ENCODE measurements at places on chromosomes 2 and 18. TPM values are rescaled to one million over a fixed set of nuclear protein-coding genes. Genes with fewer than 3 reads are reported as not detected.

DNA sequence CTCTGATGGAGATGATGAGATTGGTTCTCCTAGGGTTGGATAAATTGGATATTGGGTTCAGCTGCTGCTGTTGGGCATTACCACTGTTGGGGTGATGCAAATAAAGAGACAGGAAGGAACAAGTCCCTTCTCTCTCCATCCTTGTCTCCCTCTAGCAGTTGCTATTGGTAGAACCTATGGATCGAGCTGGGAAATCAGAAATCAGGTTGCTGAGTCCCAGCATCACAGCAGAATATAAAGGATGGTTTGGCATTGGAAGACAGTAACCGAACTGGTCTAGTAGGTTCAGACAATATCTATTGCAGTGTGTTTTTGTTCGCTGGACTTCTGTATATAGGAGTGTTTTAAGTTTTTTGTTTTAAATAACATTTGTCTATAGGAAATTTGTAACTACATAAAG lies 8.1 kb downstream of the WDR43 start:
- DNase-seq, result no peak

- DNase-seq, result no peak
These were observed 335.7 kb upstream of the POU3F3 start for GRCh38 chr2:104518256-104518655.

The MYL12B gene
- polyA plus RNA-seq, result 538 TPM

The DNAH6 gene
- polyA plus RNA-seq, result 3.6 TPM

DNA sequence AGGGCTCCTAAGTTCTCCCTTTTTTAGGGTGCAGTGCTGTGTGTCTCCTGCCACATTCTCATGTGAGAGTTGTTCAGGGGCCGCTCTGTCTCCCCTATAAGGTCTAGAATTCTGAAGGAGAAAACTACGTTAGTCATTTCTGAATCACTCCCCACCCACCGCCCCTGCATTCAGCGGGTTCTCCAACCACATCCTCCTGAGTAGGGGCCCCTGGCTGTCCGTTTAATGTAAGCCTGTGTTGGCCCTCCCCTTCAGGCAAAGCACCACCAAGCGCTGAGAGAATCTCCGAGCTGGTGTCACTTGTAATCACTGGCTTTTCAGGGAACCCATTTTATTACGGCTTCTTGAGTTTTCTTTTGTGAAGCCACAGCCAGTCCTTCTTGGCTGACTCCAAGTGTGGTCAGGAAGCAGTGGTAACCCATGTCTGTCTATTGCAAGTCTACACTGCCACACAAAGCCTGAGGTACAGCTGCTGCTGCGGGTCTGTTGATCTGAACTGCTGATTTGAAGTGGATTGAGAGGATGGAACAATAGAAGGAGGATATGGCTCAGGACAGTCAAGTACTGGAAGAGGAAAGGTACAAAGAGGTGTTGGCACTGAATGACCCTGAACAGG lies 16.9 kb downstream of the LCT start:
- no peak for DNase-seq

DNA sequence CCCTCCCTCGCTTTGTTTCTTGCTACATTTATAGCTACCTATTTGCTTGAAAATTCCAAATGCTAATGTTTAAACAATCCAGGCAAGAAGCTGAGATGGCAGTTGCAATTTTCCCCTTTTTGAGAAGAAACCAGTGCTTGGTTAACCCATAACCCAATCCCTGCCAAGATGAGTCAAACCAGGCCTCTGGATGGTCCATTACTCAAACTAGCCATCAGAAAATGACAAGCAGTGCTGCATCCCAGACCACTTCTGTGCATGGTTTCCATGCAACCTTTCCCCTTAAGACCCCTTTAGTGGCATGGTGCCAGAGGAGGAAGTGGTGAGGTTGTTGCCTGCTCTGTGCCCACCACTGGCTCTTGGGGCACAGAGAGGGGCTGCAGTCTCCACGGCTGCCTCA lies 131.2 kb upstream of the RMP24 start:
- DNase-seq, result no peak

DNA sequence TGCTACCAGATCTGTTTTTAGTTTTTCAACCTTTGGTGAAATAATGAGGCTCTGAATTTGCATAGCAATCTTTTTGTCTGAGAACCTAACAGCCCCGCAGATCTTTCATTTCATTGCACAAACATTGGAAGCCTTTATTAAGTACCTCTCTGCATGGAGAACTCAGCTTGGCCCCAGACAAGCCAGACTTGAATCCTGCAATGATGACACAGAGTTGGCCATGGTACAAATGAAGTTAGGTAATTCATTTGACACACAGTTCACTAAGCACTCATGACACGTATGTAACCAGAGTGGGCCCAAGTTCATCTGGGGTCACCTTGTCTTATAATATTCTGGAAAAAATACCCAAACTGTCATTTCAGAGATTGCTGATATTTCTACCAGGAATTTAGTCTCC lies 439.1 kb upstream of the ID2 start:
- DNase-seq, result no peak

DNA sequence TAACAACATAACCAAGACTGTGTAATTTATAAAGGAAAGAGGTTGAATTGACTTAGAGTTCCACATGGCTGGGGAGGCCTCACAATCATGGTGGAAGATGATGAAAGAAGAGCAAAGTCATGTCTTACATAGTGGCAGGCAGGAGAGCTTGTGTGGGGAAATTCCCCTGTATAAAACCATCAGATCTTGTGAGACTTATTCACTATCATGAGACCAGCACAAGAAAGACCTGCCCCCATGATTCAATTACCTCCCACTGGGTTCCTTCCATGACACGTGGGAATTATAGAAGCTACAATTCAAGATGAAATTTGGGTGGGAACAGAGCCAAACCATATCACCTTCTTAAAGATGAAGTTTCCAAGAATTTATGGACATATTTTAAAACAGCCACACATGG lies 2.5 kb upstream of the IL36RN start:
- DNase-seq, result no peak

- DNase-seq, result no peak
These were observed 15.3 kb downstream of the TM4SF20 start for GRCh38 chr2:227363756-227364155.

DNA sequence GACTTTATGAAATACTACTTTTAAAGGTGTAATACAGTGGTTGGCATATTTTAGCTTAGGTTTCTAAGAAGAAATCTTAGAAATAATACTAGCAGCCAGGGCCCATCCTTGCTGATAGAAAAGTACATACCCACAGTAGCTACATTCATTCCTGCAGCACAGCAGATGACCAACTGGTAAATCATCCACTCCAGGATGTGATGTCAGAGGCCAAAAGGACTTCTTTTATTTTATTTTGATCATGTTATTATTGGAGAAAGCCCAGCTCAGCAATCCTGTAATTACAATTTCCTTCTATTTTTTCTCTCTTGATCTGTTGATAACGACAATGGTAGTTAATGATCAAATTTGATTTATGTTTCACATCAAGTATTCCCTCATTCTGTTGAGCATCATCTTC lies 18.0 kb upstream of the TTN start:
- no peak for DNase-seq

The ZSWIM2 gene
- not detected for polyA plus RNA-seq

The SERPINB2 gene
- polyA plus RNA-seq, result 0.10 TPM

- DNase-seq, result no peak
These were observed 104.5 kb upstream of the KLHL14 start for GRCh38 chr18:32877371-32877770.
